ENCODE measurements at places on chromosomes 11 and 22.

DNA sequence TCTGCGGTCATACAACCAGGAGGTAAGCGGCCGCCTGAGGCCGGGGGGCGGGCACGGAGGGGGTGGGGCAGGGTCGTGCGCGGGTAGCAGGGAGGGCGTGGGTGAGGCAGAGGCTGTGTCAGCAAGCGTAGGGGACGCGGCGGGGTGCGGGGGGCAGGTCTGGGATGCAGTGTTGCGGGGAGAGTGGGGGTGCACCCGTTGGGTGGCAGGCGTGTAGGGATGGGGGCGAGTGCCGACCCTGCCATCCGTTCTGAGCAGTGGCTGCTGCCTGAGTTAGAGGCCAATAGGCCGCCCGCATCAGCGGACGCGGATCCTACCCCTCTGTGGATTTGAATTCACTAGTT, 1.4 kb downstream of the RIC8A start:
- DNase-seq, result no peak

DNA sequence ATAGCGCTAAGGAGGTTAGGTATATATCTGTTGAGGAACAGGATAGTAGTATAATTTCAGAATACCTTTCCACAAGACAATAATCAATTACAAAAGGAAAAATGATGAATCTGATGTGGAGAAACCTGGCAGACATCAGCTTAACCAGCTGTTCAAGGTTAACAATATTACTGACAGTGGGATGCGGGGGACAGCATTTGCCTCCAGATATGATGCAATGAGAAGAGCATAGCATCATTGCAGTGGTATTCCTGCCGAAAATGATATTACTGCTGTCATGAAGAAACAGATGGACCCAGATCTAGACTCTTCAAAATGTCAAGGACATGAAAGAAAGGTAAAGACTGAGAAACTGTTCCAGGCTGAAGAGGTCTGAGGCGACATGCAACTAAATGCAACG, 49.7 kb downstream of the RBFOX2 start:
- no peak for DNase-seq

GRCh38 chr11:35905646-35906276, 38.1 kb upstream of the LDLRAD3 start:
- no peak for DNase-seq

DNA sequence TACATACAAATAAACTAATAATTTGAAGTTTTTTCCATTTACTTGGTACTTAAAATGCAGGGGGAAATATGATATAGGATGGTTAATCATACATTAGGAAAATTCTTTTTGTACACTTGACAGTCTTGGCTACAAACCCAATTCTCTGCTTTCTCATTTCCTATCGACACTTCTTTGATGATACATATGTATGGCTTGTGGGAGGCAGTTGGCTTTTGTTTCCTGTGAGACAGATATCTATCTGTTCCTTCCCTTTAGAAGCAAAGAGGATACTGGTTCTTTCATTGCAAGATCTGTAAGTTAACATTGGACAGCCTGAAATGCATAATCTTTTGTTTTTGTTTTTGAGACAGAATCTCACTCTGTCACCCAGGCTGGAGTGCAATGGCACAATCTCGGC, 47.9 kb upstream of the ADORA2A start:
- no peak for DNase-seq

- no peak for DNase-seq
Observed at GRCh38 chr11:23232652-23233051, 372.4 kb upstream of the CCDC179 start.

GRCh38 chr11:28464252-28464867, 356.2 kb downstream of the METTL15 start:
- DNase-seq, result no peak
